ENCODE measurements at places on chromosomes 7 and 10. TPM values are rescaled to one million over a fixed set of nuclear protein-coding genes. Genes with fewer than 3 reads are reported as not detected.

Gene TMEM176A
- 8.0 TPM for total RNA-seq

Gene PDZD7
- 0.29 TPM for total RNA-seq

Gene HYAL4
- total RNA-seq = not detected

Gene FAM131B
- total RNA-seq = 3.7 TPM

Gene LIPF
- total RNA-seq = not detected

All from progenitor cell of endocrine pancreas (in vitro differentiated cells).